Naive thymus-derived CD8-positive, alpha-beta T cell (primary cell): ENCODE measurements at places on chromosomes 2 and 18. TPM values are rescaled to one million over a fixed set of nuclear protein-coding genes. Genes with fewer than 3 reads are reported as not detected.

The SMCHD1 gene
- total RNA-seq = 215 TPM

- no peak for DNase-seq
These were observed 243.7 kb downstream of the TDRD15 start for GRCh38 chr2:21367421-21367820.

The RRM2 gene
- total RNA-seq = 1.4 TPM

The NTSR2 gene
- not detected for total RNA-seq

DNA sequence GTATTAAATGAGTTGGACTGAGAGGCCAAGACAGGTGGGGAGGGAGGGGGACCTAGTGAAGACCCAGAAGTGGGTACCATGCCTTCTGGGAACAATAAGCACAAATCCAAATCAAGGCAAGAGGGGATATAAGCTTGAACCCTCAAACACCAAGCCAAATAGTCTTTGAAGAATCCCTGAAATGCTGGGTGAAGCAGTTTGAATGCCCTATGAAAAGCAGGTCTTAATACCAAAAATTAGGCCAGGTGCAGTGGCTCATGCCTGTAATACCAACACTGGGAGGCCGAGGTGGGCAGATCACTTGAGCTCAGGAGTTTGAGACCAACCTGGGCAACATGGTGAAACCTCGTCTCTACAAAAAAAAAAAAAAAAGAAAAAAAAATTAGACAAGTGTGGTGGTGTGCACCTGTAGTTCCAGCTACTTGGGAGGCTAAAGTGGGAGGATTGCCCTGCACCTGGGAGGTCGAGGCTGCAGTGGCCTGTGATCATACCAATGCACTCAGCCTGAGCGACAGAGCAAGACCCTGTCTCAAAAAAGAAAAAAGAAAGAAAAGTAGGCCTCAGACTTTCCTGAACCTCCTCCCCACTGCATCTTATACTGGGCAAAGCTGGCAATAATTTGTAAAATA, 3.5 kb downstream of the PCBP1 start:
- no peak for DNase-seq

The ALPP gene
- total RNA-seq = not detected

The VWC2L gene
- total RNA-seq = not detected

GRCh38 chr18:69999656-70000055, 52.0 kb upstream of the CD226 start:
- no peak for DNase-seq

The WNT10A gene
- total RNA-seq = 1.8 TPM

- no peak for DNase-seq
These were observed 11.7 kb upstream of the CNGA3 start for GRCh38 chr2:98334439-98335078.

GRCh38 chr2:233317196-233317943, 9.8 kb downstream of the SAG start:
- no peak for DNase-seq

- DNase-seq = no peak
These were observed 22.3 kb downstream of the GPR35 start for GRCh38 chr2:240647503-240648154.

DNA sequence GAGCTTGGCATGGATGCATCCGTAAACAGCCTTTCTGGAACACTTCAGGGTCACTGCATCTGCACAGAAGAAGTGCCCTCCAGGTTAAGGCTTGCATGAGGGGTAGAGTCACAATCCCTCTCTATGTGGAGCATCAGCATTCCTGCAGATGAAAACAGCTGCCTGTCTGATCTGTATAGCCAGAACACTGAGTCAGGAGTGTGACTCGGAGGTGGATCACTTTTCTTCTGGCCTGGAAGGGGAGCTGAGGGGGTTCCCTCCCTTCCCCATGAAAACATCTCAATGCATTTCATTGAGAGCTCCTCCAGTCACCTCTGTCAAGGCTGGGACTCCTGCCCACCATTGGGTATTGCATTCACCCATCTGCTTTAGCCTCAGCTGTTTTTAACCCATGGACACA, 72.5 kb upstream of the SERPINE2 start:
- DNase-seq = no peak

- no peak for DNase-seq
These were observed 23.4 kb upstream of the FAM110C start for GRCh38 chr2:69366-70344.

DNA sequence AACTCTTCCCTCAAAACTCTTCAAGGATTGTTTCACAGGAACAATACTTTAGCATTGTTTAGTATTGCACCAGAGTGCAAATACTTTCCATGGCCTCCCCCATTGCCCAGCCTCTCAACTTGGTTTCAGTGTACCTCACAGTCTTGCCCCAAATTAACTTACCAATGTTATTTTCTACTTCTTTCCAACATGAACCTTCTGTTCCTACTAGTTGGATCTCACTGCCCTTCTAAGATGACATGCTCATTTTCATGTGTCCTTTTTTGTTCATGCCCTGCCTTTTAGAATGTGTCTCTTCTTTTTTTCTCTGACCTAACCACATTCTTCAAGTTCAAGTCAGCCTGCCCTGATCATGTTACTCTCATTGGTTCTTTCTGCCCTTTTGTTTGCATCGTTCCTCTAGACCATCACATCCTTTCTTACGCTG, 4.1 kb downstream of the SPATS2L start:
- DNase-seq = no peak

DNA sequence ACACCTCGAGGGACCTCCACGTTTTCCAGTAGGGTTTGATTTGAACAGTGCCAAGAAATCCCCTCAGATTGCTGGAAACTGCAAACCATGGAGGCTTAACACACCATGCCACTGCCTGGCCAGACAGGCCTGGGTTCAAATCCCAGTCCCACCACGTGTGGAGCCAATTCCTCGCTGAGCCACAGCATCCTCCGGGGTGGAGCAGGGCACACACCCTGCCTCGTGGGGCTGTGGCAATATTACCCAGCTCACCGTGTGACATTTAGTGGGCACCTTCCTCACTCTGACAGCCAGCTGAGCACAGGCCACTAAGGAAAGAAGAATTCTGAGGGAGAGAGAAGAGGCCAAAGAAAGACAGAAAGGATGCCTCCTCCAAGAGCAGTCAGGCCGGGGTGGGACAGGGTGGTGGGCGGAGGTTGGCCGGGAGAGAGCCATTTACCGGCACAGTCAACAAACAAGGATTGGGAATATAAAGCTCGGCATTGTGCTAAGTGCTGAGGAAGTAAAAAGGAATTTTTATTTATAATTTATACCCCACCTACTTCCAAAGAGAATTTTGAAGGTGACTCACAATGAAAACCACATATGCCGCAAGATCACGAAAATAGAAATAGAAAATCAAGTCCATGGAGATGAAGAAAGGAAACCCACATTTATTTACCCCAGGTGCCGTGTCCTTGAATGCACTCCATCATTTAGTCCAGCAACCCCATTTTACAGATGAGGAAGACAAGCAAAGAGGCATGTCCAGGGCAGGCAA, 111.5 kb downstream of the MCFD2 start:
- DNase-seq = no peak

The TNFRSF11A gene
- total RNA-seq = 0.08 TPM

The MAPK4 gene
- total RNA-seq = not detected

DNA sequence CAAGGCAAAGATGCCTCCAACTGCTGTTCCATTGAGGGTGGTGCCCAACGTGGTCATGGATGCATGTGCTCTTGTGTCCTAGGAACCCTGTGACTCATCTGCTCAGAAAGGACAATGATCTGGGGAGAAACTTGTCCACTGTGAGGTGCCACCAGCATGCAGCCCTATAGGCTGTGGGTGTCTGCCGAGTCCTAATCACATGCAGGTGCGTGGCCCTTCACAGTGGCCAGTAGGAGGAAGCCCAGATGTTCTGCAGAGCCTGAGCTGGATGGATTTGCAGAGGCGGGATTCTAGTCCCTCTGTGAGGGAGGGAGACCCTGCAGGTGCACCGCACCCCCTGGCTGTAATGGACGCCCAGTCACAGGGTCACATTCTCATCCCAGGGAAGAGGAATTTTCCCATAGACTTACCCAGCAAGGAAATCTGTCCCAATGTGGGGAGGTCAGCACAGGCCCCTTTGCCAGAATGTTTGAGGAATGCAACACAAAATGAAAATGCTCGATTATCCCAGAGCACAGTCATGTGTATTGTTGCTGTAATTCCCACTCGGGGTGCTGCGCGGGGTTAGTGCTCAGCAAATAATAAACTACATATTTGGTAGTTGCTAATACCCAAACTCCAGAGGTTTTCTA, 13.9 kb downstream of the GDF7 start:
- no peak for DNase-seq

DNA sequence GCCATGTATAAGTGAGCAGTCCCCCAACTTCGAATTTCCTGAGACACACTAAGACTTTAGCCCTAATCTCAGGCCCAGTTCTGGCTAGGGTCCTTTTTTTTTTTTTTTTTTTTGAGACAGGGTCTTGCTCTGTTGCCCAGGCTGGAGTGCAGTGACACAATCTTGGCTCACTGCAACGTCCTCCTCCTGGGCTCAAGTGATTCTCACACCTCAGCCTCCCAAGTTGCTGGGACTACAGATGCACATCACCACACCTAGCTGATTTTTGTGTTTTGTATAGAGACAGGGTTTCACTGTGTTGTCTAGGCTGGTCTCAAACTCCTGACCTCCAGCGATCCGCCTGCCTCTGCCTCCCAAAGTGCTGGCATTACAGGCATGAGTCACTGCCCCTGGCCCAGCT, 23.9 kb upstream of the TGIF1 start:
- DNase-seq = no peak

DNA sequence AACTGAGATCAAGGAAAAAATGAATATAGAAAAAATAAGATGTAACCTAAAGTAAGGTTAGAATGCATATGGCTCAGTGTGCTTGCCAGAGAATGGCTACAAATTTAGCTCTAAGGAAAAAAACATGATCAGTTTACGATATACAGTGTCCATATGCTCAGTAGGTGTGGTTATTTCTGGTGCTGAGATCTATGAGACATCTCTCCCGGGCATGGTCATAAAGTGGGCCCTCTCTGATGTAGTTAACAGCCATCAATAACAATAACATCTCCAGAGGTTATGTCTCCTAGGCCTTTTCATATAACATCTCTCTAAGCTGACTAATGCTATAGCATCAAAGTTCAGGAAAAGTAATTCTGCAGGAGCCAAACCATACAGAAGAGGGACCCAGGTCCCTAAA, 56.3 kb upstream of the UBE2E3 start:
- no peak for DNase-seq

The EFR3B gene
- 0.14 TPM for total RNA-seq

The DNER gene
- total RNA-seq = not detected

- DNase-seq = no peak
These were observed 59.0 kb downstream of the SMAD7 start for GRCh38 chr18:48891721-48892120.

The RGPD5 gene
- total RNA-seq = 90.2 TPM

DNA sequence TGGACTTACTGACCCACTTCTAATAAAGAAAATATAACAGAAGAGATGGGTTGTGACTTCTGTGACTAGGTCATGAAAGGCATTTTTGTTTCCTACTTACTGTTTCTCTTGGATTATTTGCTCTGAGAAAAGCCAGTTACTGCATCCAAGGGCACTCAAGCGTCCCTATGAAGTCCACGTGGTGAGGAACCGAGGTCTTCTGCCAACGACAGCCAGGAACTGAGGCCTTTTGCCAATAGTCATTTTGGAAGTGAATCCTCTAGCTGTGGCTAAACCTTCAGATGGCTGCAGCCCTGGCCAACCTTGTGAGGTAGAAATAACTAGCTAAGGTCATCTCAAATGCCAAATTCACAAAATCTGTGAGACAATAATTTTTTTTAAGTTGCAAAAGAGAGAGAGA, 449.8 kb upstream of the RGPD4 start:
- DNase-seq = no peak

- DNase-seq = no peak
These were observed 88.4 kb upstream of the SMAD2 start for GRCh38 chr18:48018851-48019250.

DNA sequence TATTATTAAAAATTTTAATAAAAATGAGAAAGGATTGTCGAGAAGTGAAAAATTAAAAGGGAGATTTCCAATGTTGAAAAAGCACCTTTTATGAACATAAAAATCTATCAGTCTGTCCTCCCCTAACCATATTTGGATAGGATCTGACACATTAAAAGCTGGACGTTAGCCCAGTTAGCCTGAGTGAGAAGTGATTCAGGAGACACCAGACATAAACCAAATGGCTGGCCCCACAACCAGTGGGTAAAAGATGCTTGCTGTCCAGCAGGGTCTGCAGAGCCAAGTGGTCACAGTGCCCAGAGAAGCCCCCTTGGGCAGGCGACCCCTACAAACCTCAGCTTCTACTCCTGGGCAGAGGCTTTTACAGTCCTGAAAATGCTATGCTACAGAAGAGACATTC, 253.8 kb upstream of the LYPD1 start:
- no peak for DNase-seq

DNA sequence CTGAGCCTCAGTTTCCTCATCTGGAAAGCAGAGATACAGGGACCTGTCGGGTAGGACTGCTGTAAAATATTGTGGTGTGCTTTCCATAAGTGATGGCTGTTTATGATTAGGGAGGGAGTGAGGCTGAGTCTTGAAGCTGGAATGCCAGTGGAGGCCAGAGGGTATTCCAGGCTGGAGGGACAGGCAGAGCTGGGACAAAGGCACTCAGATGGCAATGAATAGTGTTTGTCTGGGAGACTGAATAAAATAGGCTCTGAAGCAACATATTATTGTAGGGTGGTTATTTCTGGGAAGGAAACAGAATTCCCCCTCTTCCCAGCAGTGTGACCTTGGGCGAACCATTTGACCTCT, 120.7 kb downstream of the INHBB start:
- no peak for DNase-seq

The ADI1 gene
- 30.1 TPM for total RNA-seq

The UCN gene
- 6.9 TPM for total RNA-seq

DNA sequence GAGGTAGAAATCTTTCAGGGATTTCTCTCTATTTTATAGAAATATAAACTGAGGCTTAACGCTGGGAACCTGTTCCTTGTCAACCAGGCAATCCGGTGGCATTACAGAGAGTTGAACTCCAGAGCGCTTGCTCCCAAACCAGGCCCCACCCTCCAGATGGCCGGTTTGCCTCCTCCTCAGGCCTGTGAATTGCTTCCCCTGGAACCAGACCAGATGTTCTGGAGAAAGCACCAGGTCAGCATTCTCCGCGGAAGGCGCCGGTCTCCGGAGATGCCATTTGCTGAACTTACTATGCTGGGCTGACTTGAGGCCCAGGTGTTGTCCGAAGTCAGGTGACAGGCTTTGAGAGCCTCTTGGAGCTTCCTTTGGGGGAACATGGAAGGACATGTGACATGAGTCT, 17.2 kb downstream of the TNP1 start:
- no peak for DNase-seq

GRCh38 chr2:141522048-141522447, 608.8 kb downstream of the LRP1B start:
- no peak for DNase-seq

DNA sequence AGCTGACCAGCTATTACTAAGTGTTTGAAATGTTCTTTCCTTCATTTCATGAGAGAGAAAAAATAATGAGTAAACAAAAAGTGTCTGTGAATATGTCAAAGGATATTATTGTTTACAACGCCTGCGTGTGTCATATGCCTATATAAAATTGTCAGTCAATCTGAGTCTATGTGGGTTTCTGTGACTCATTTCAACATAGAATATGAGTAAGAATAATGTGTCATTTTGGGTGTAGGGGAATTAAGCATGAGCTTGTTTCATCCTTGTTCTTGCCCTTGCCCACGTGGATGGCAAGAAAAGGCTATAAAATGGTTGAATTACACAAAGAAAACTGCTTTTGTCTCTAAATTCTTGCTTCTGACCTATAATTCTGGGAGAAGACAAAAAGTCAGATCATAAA, 466.0 kb downstream of the PTH2R start:
- no peak for DNase-seq
